T-helper 9 cell (primary cell): ENCODE measurements at places on chromosomes 7 and 10.

- no peak for DNase-seq
Measured at GRCh38 chr7:156778201-156778600, 114.8 kb downstream of the LMBR1 start.

DNA sequence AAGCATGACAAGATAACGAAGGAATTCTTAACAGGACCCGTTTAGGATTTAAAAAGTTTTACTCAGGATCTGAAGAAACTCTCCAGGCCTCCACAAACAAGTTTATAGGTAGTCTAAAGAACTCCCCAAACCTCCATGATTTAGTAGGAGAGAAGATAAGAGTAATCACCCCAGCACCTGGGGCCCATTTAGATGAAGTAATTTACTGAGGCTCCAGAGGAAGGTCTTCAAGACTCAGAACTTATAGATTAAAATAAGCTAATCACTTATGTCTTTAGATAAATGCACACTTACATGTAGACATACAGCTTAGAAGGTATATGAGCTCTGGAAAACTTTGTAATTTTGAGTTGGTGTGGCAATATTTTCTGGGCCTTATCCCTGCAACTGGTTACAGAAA is 123.8 kb downstream of the HBP1 start:
- DNase-seq = no peak

- no peak for DNase-seq
Measured at GRCh38 chr7:155896531-155897263, 84.4 kb upstream of the SHH start.

- no peak for DNase-seq
Measured at GRCh38 chr7:48424731-48425130, 253.5 kb downstream of the ABCA13 start.

GRCh38 chr7:86748843-86749719 is 105.4 kb downstream of the GRM3 start:
- DNase-seq = no peak

- DNase-seq = no peak
Measured at GRCh38 chr7:108225531-108226181, 95.5 kb upstream of the LAMB4 start.
